Stimulated activated CD4-positive, alpha-beta T cell treated with anti-CD3 and anti-CD28 coated beads, Interleukin-1b, Interleukin-23, amount 100 ng/mL, for 48 hours (primary cell): ENCODE measurements at places on chromosomes 16 and 17.

- no peak for DNase-seq
These were observed 77.4 kb upstream of the CCL2 start for GRCh38 chr17:34177642-34178041.

- no peak for DNase-seq
These were observed 2.9 kb downstream of the CMIP start for GRCh38 chr16:81447383-81448101.

- no peak for DNase-seq
These were observed 6.0 kb upstream of the KRT38 start for GRCh38 chr17:41446806-41447205.

- no peak for DNase-seq
These were observed 9.0 kb downstream of the ADGRG1 start for GRCh38 chr16:57637424-57637823.
